ENCODE measurements at places on chromosomes 4 and X.

- no peak for DNase-seq
Measured at GRCh38 chr4:112279882-112280315, 5.8 kb downstream of the TIFA start.

DNA sequence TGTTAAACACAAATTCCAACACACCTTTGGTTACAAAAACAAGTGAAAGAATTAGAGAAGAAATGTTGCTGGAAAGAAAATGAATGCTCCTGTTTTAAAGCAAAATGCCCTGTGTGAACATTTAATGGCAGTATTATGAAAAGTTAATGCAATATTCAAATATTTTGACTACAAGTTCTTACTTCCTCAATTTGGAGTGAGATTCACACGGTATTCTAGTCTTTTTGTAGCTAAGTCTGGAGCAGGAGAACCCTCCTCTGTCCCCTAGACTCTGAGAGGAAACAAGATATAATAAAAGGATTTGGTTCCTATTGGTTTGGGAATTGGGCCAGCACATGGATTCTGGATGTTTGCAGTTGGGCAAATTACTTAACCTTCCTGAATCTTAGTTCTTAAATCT lies 12.7 kb downstream of the MAD2L1 start:
- no peak for DNase-seq

- no peak for DNase-seq
Measured at GRCh38 chr4:67512501-67512900, 32.8 kb downstream of the CENPC start.

GRCh38 chr4:141801558-141801957 lies 165.2 kb downstream of the IL15 start:
- DNase-seq = no peak

- DNase-seq = peak; percentile 1
Measured at GRCh38 chr4:13248621-13249298, 235.4 kb downstream of the RAB28 start.

GRCh38 chrX:47915886-47916493 lies 79.3 kb downstream of the ZNF81 start:
- no peak for DNase-seq

DNA sequence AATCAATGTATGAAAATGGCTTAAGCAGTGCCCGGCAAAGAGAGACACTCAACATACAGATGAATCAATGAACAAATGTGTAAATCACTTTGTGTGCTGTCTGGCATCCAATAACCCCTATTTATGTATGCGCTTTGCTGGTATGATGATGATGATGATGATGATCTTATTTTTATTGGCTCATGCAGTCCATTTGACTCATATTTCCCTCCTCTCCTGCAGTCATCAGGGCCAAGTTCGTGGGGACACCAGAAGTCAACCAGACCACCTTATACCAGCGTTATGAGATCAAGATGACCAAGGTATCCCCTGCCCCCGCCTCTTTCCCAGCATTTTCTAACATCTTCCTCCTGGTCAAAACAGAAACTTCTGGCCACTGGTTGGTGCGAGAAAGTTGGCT lies 2.5 kb downstream of the TIMP1 start:
- no peak for DNase-seq

All from fibroblast of skin of scalp (primary cell).